ENCODE measurements at places on chromosomes 2 and 18.

DNA sequence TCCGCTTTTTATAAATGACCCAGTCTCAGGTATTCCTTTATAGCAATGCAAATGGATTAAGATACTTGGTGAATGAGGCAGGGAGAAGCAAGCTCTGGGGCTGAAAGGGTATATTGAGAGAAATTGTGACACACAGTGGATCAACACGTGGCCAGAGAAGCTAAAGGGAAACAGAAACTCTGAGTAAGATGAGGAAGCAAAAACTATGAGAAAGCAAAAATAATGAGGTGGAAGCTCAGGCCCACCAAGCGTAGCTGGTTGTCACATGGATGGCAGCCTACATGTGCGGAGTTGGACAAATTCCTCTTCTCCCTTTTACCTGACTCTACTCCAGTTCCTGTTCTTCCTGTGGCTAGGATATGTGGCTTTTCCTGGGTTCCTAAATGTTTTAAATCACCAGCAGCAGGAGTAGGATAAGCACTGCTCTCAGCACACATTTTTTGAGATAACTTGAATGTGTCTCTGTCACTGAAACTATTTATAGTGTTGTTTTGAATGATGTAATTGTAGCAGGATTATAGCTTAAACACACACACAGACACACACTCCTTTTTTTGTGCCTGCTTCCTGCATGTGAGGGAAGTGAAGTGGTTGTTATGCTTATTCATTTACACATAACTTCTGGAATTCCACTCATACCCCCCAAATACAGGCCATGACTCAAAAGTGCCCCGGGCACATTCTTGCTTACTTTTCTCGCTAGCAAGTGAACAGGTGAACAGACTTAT, 30.1 kb upstream of the EPC2 start:
- peak; percentile 23 for DNase-seq

- no peak for DNase-seq
Measured at GRCh38 chr2:172193331-172194089, 90.8 kb upstream of the DLX2 start.

- DNase-seq = no peak
Measured at GRCh38 chr18:37712776-37713175, 147.2 kb upstream of the CELF4 start.

GRCh38 chr2:182744490-182744889, 28.4 kb downstream of the DNAJC10 start:
- no peak for DNase-seq

DNA sequence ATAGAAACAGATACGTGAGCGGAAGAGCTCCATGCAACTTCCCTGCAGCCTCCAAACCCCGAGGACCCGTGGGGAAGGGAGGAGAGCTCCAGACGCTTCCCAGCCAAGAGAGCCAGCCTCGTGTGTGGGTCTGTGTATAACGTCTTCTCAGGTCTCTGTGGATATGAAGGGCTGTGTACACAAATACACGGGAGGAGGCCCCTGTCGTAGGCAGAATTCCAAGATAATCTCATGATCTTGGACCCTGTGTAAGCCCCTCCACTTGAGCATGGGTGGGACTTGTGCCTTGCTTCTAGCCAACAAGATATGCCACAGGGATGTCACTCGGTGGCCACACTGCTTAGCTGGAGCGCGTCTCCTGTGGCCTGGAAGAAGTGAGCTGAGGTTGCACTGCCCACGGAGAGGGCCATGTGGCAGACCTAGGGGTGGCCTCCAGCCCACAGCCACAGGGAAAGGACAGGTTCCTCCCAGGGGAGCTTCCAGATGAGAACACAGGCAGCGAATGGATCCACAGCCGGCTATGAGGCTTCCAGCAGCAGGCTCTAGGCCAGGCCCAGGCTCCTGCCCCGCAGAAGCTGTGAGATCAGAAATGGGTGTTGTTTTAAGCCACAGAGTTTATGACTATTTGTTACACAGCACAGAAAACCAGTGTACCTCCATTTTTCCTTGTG, 15.6 kb upstream of the KLF11 start:
- DNase-seq = no peak

GRCh38 chr2:240482141-240482540, 46.7 kb downstream of the GPC1 start:
- DNase-seq = no peak

- no peak for DNase-seq
Measured at GRCh38 chr2:30250421-30250820, 19.1 kb downstream of the LBH start.

DNA sequence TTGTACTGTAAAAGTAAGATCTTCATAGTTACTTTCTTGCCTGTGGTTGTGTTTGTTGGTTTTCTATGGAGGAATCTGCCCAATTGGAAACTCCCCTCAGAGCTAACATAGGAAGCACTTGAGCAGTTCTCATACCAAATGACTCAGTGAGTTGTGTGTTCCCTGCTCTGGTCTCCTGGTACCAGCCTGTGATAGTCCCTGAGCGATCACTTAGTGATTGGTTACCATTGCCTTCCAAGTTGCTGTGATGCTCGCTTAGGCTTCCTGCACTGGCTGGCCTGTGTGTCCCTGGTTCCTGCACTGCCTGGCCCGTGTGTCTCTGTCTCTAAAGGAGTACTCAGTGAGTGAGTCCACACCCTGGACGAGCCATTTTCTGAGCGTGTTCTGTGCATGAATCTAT, 133.0 kb downstream of the MAP4K4 start:
- DNase-seq = no peak

DNA sequence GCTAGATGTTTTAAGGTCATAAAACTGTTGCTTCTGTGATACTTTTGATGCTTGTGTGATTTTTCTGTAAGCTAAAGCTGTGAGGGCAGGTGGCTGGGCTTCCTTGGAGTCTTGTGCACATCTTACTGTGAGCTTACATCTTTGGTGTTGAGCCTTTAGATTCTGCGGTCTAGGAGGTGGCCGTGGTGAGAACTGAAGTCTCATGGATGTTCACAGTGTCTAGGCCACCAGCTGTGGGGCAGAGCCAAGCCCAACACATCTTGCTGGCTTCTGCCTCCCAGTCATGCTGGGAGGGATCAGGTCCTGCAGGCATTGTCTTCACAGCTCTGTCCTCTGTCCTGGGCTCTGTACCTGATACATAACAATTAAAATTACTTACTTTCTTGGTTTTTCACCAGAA, 219.7 kb upstream of the HS6ST1 start:
- DNase-seq = no peak

DNA sequence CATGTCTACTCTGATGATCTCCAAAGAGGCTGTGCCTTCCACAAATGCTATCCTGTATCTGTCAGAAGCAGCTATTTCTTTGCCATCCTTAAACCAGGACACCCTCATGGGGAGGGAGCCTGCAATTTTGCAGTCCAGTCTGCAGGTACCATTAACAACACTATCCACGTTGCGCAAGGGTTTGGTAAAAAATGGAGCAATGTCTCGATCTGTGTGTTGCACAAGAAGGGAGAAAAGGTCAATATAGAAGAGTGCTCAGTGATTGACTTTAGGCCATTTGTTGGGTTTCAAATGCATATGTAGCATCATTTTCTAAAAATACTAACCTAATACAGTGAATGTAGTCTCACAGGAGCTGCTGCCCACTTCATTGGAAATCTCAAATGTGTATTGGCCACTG, 74.3 kb downstream of the TTN start:
- no peak for DNase-seq

GRCh38 chr2:239181903-239182581, 218.8 kb downstream of the HDAC4 start:
- DNase-seq = no peak

DNA sequence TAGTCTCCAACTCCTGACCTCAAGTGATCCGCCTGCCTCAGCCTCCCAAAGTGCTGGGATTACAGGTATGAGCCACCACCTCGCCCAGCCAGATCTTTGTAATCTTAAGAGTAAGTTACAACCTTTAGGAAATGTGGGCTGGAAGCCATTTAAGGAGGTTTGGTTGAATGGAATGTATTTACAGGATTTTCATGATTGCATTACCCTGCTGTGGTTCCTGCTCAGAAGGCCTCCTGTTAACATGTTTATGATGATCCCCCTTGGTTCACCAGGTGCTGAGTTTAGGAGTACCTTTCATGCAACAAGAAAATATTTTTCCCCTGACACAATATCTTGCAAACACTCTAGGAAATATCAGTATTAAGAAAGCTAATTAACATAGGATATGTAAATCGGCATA, 187.4 kb upstream of the SH3BP4 start:
- no peak for DNase-seq

- DNase-seq = no peak
Measured at GRCh38 chr2:28142386-28142785, 250.3 kb upstream of the FOSL2 start.

DNA sequence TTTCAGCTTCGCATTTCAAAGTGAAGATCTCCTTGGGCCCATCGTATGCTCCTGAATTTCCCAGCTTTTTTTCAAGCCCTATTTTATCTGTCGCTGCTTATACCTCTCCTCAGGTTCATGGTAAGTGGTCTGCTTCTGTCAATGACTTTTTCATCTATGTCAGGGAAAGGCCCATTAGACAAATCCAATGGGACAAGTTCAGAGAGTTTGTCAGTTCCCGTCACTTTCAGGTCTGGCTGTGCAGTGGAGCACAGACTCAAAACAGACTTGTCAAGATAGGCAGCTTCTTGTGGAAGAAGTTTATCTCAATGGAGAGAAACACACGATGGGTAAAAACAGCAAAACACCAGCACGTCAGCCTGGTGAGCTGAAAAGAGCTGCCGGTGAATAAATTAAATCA, 100.9 kb upstream of the KLF7 start:
- DNase-seq = no peak

GRCh38 chr2:111182121-111182520, 61.4 kb downstream of the BCL2L11 start:
- no peak for DNase-seq

All from muscle of arm (tissue), 14 donors.